Activated CD8-positive, alpha-beta memory T cell treated with anti-CD3 and anti-CD28 coated beads for 48 hours (primary cell): ENCODE measurements at places on chromosomes 11 and 22.

- no peak for DNase-seq
Measured at GRCh38 chr22:25650833-25651232, 86.4 kb downstream of the GRK3 start.

GRCh38 chr22:38295863-38296262 is 21.4 kb downstream of the CSNK1E start:
- no peak for DNase-seq

DNA sequence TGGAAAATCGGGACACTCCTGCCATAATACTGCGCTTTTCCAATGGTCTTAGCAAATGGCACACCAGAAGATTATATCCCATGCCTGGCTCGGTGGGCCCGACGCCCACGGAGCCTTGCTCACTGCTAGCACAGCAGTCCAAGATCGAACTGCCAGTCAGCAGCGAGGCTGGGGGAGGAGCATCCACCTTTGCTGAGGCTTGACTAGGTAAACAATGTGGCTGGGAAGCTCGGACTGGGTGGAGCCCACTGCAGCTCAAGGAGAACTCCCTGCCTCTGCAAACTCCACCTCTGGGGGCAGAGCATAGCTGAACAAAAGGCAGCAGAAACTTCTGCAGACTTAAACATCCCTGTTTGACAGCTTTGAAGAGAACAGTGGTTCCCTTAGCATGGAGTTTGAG is 15.6 kb downstream of the PTH start:
- DNase-seq, result no peak

GRCh38 chr11:69799582-69799981 is 19.6 kb downstream of the FGF3 start:
- no peak for DNase-seq

DNA sequence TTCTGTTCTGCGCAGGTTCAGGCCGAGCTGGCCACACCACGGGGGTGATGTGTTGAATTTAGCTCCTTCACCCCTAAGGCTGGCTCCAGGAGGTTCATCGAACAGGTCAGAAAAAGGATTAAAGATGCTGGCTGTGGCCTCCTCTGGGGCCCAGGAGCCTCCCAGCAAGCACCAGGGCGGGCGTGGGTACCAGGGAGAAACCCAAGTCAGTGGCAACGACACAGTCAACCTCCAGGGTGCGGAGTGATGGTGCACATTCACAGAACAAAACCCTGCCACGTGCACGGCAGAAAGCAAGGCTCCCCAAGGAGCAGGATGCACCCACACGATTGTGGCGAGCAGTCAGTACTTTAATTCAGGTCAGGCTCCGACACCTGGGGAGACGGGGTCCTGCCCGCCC is 10.8 kb downstream of the C11orf24 start:
- no peak for DNase-seq

- DNase-seq, result no peak
Measured at GRCh38 chr11:41283191-41283930, 176.1 kb downstream of the LRRC4C start.

DNA sequence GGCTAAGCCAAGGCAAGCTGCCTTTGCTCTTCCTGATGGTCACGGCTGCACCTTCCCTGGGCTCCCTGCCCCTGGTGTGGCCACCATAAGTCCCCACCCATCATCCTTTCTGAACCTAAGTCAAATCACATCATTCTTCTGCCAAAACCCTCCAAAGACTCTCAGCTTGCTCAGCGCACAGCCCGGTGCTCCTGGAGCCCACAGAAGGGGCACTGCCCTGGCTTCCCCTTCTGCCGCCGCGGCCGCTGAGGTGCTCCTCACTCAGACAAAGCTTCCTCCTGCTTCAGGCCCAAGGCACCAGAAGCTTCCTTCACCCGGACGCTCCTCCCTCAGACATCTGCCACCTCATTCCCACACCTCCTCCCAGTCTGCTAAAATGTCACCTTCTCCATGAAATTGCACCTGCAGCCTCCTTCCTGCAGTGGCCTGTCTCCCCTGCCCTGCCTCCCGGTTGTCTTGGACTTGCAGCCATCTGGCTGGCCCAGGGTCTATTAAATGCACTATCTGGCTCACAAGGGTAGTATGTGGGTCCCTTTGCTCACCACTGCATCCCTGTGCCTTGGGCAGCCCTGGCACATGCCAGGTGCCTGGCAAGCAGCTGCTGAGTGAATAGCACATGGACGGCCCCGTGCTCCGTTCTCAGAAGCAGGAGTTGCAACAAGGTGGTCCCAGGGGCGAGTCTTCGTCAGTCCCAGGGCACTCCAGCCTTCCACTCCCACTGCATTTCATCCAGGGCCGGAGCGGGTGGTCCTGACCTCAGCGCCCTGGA is 108.2 kb downstream of the WNT7B start:
- no peak for DNase-seq

GRCh38 chr11:2459016-2459725 is 14.4 kb downstream of the KCNQ1 start:
- DNase-seq, result no peak

DNA sequence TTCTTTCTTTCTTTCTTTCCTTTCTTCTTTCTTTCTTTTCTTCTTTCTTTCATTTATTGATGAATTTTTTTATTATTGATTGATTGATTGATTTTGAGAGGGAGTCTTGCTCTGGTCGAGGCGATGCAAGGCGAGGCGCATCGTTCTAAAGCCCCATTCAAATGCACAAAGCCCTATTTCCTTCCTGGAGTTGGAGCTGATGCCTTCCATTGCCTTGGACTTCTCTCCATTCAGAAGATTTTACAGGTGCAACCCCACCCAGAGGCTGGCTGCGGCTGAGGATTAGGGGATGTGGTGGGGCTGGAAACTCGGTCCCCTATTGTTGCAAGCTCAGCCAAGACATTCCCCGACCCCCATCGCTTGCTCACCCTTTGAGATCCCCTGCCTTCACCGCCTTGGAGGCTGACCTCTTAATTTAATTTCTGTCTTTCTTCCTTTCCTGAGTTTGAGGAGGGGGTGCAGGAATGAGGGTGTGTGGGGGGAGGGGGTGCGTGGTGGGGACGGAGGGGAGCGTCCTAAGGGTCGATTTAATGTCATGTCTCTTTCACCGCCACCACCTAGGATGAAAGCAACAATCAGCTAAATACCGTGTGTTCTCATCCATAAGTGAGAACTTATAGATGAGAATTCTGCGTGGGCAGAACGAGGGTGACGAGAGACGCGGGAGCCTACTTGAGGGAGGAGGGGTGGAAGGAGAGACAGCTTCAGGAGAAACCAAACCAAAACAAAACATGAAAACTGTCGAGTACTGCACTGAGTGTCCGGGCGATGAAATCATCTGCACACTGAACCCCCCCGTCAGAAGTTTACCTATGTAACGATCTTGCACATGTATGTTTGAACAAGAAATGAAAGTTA is 3913.9 kb upstream of the OR11H1 start:
- DNase-seq, result no peak

DNA sequence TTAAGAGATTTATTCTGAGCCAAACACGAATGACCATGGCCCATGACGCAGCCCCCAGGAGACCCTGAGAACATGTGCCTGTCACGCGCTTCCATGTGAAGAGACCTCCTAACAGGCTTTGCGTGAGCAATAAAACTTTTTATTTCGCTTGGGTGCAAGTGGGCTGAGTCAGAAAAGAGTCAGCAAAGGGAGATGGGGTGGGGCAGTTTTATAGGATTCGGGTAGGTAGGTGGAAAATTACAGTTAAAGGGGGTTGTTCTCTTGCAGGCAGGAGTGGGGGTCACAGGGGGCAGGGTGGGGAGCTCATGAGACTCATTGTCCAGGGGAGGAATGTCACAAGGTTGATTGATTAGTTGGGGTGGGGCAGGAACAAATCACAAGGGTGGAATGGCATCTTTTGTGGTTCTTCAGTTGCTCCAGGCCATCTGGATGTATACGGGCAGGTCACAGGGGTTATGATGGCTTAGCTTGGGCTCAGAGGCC is 77.2 kb upstream of the FTH1 start:
- no peak for DNase-seq

- no peak for DNase-seq
Measured at GRCh38 chr11:128599729-128600128, 12.4 kb upstream of the ETS1 start.

- DNase-seq, result no peak
Measured at GRCh38 chr11:36107547-36107946, 163.7 kb downstream of the LDLRAD3 start.

GRCh38 chr11:94740083-94741021 is 27.8 kb upstream of the AMOTL1 start:
- DNase-seq, result no peak

DNA sequence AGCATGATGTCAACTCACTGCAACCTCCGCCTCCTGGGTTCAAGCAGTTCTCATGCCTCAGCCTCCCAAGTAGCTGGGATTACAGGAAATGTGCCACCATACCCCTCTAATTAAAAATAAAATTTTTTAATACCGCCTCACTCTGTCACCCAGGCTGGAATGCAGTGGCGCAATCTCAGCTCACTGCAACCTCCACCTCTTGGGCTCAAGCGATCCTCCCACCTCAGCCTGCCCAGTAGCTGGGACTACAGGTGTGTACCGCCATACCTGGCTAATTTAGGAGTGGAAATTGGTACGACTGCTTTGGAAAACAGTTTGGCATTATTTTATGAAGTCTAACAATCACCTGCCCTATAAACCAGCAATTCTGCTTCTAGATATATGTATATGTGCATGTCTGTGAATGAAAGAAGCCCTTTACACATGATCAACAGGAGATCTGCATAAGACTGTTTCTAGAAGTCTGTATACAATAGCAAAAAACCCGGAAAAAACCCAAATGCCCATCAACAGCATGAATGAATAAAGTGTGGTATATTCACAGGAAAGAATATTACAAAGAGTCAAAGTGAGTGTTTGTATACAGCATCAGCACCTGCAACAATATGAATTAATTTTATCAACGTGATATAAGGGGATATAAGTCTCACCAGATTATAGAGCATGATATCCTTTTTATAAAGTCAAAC is 16.0 kb downstream of the SLC35F2 start:
- DNase-seq, result no peak
